Thymus (tissue), 14 donors: ENCODE measurements at places on chromosomes 2 and 18. TPM values are rescaled to one million over a fixed set of nuclear protein-coding genes. Genes with fewer than 3 reads are reported as not detected.

- no peak for DNase-seq
- H3K36me3 ChIP-seq, result peaks cover 8% of the 10 kb centered on the region
- peaks cover 12% of the 10 kb centered on the region for H3K4me1 ChIP-seq
- H3K27me3 ChIP-seq, result peaks cover 6% of the 10 kb centered on the region
These were observed 645 bp downstream of the KCTD18 start for GRCh38 chr2:200509235-200509611.

GRCh38 chr2:128786316-128786715 lies 467.6 kb upstream of the HS6ST1 start:
- H3K4me3 ChIP-seq, result no peak overlapping the region
- H3K36me3 ChIP-seq, result no peaks in the 10 kb centered on the region
- H3K4me1 ChIP-seq, result no peaks in the 10 kb centered on the region
- DNase-seq, result no peak
- no peak overlapping the region for H3K27ac ChIP-seq
- H3K27me3 ChIP-seq, result no peaks in the 10 kb centered on the region

DNA sequence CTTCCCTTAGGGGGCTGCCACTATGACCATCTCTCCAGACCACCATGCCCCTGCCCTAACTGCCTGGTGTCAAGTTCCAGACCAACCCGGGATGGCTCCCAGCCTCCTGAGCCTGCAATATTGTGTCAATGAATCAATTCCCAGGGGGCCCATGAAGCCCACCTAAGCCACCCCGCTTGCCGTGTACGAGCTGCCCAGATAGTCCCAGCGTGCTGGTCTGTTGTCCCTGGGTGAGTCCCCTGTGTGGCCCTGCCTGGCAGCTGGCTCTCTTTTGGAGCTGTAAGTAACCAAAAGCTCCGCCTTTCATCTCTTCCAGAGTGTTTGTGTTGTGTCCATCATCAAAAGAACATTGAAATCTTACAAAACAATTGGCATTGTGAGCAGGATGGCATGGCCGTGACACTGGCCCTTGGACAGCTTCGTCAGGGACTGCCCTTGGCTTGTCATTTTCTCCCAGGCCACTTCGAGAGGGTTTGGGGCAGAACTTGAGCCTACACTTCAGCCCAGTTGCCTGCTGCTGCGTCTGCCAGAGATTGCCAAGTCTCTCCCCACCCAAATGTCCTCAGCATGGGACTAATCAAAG lies 11.3 kb upstream of the MAL start:
- H3K36me3 ChIP-seq, result no peaks in the 10 kb centered on the region
- no peak for DNase-seq
- no peak overlapping the region for H3K27ac ChIP-seq
- H3K4me1 ChIP-seq, result peaks cover 14% of the 10 kb centered on the region
- H3K4me3 ChIP-seq, result no peak overlapping the region
- no peaks in the 10 kb centered on the region for H3K27me3 ChIP-seq

DNA sequence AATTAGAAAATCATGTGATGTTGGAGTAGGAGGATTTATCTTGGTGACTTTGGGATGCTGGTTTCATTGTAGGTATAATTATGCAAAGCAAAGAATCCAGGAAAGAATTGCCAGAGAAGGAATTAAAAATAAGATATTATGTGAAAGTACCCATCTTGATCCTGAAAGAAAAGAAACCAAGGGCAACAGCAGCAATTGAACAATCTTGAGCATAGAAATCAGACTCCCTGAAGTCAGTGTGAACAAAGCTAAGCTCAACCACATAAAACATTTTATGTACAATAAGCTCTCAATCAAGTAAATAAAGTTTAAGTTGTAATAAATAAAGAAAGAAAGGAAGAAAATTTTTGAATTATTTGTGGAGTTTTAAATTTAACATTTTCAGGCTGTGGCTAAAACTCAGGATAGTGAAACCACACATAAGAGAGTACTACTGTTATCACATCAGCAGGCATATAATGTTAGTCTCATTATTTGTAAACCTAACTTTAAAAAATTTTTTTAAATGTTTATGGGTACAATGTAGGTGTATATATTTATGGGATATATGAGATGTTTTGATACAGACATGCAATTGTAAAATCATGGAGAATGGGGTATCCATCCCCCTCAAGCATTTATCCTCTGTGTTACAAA lies 32.8 kb upstream of the GPR55 start:
- H3K4me3 ChIP-seq, result no peak overlapping the region
- H3K36me3 ChIP-seq, result no peaks in the 10 kb centered on the region
- peaks cover 8% of the 10 kb centered on the region for H3K4me1 ChIP-seq
- no peak overlapping the region for H3K27ac ChIP-seq
- peaks cover 30% of the 10 kb centered on the region for H3K27me3 ChIP-seq

DNA sequence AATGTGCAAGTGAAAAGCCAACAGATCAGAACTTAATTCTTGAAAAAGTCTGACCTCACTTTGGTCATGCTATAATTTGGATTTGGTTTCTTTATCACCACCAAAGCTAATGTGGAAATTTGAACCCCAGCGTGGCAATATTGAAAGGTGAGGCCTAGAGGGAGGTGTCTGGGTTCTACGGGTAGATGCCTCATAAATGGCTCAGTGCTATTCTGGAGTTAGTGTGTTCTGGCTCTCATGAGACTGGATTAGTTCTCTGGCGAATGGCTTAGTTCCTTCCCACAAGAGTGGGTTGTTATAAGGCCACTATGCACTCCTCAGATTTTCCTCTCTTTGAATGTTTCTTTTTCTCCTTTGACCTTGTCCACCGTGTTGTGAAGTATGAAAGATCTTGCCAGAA lies 22.3 kb downstream of the ORC4 start:
- H3K4me3 ChIP-seq, result no peak overlapping the region
- DNase-seq, result no peak
- H3K27ac ChIP-seq, result no peak overlapping the region
- H3K4me1 ChIP-seq, result no peaks in the 10 kb centered on the region

DNA sequence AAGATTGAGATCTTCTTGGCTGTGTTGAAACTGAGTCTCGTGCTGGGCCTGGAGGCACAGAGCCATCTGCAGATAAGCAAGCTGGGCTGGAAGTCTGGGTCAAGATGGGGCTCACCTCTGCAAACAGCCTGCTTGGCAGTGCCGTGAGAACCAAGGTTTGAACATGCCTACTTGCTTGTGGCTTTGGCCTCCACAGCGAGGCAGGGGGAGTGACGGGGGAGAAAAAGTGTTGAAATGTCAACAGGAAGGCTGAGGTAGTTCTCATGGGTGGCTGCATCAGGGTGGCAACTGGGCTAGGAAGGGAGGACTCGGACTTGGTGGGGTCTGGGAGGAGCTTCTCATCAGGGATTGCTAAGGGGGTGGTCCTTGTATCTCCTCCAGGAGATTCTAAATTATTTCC lies 99.7 kb downstream of the THNSL2 start:
- H3K36me3 ChIP-seq, result no peaks in the 10 kb centered on the region
- no peak for DNase-seq
- no peaks in the 10 kb centered on the region for H3K27me3 ChIP-seq
- H3K4me3 ChIP-seq, result no peak overlapping the region
- no peaks in the 10 kb centered on the region for H3K4me1 ChIP-seq

DNA sequence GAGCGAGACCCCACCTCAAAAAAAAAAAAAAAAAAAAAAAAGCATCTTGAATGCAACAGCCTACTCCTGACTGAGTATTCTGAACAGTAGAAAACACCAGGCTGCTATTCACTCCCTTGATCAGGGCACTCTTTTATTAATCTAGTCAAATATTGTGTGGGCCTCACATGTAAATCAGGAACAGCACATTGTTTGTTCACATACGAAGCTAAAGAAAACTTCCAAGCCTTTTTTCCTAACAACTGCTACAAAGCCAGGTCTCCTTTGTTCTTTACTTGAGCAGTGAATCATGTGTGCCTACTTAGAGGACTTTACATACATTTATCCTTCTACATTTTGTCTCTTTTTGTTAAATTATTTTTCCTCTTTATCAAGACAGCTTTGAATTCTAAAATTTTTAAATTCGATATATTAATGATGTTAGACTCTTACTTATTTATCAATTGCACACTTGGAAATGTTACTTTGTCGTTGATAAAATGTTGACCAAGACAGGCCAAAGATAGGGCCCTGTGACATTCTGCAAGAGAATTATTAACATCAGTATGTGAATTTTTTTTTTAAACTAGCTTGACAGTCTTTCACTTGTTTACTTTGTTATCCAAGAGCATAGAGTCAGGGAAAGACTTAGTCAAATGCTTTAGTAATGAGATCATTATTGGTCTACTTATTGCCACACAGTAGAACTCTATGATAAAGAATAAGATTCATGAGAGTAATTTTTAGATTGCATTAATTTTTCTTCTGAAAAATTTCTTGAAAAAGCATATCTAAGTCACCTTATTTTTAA lies 13.2 kb downstream of the SPATS2L start:
- no peak overlapping the region for H3K4me3 ChIP-seq
- DNase-seq, result no peak
- no peak overlapping the region for H3K27ac ChIP-seq

GRCh38 chr18:48901145-48902022 lies 49.4 kb downstream of the SMAD7 start:
- DNase-seq, result no peak
- no peaks in the 10 kb centered on the region for H3K36me3 ChIP-seq
- H3K4me1 ChIP-seq, result peaks cover 3% of the 10 kb centered on the region
- no peak overlapping the region for H3K4me3 ChIP-seq
- H3K27ac ChIP-seq, result no peak overlapping the region
- H3K27me3 ChIP-seq, result peaks cover 4% of the 10 kb centered on the region

PSMA8 gene
- total RNA-seq, result 0.66 TPM

KLHL29 gene
- total RNA-seq, result 1.4 TPM

SLC38A11 gene
- 0.05 TPM for total RNA-seq

DNA sequence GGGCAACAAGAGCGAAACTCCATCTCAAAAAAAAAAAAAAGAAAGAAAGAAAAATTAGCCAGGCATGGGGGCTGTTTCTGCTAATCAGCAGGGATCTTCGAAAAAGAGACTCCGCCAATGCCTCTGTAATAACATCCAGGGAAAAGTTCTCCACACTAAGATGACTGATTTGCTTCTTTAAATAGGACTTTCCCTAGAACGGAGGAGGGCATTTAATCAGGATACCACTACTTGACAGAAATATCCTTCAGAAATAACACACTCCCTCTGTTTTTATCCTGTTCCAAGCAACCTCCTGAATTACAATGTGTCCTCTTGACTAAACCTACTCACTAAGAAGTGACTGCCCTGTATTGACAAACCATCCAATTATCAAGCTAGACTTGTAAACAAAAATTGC lies 21.7 kb downstream of the REV1 start:
- H3K4me1 ChIP-seq, result no peaks in the 10 kb centered on the region
- no peaks in the 10 kb centered on the region for H3K36me3 ChIP-seq
- DNase-seq, result no peak
- H3K27me3 ChIP-seq, result no peaks in the 10 kb centered on the region
- no peak overlapping the region for H3K27ac ChIP-seq
- no peak overlapping the region for H3K4me3 ChIP-seq

- no peak for DNase-seq
- peaks cover 22% of the 10 kb centered on the region for H3K27me3 ChIP-seq
- no peaks in the 10 kb centered on the region for H3K4me1 ChIP-seq
- no peak overlapping the region for H3K27ac ChIP-seq
- H3K36me3 ChIP-seq, result no peaks in the 10 kb centered on the region
- no peak overlapping the region for H3K4me3 ChIP-seq
These were observed 18.2 kb downstream of the HOXD1 start for GRCh38 chr2:176206682-176207081.

- no peak for DNase-seq
- no peak overlapping the region for H3K27ac ChIP-seq
- no peaks in the 10 kb centered on the region for H3K27me3 ChIP-seq
- H3K4me1 ChIP-seq, result no peaks in the 10 kb centered on the region
- peaks cover 6% of the 10 kb centered on the region for H3K36me3 ChIP-seq
These were observed 46.6 kb downstream of the KCMF1 start for GRCh38 chr2:85017411-85018048.

RAPGEF4 gene
- 2.0 TPM for total RNA-seq

SLC8A1 gene
- 20.4 TPM for total RNA-seq

GRCh38 chr2:14996351-14997014 lies 364.0 kb downstream of the LRATD1 start:
- no peak overlapping the region for H3K4me3 ChIP-seq
- no peak for DNase-seq
- H3K36me3 ChIP-seq, result no peaks in the 10 kb centered on the region
- no peaks in the 10 kb centered on the region for H3K4me1 ChIP-seq

CDH2 gene
- total RNA-seq, result 3.0 TPM
